ENCODE measurements at places on chromosomes 2 and 18.

- no peak for DNase-seq
Observed at GRCh38 chr2:129723277-129724020, 256.0 kb upstream of the RAB6C start.

DNA sequence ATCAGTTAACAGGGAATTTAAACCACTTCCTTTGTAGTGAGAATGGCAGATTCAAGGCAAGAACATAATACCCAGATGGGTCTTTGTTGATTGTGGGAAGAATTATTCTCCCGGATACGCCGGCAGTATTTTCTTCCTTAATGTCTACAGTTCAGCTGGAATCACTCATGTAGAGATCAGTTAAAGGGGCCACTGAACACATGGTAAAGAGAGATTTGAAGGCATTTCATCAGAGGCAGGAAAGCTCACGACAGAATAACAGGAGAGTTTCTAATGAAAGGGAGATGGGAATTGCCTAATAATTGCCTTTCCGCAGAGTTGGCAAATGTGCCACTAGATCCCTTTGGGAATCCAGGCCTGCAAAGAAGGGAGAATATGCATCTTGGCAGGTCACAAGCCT, 327.7 kb upstream of the ZNF804A start:
- no peak for DNase-seq

DNA sequence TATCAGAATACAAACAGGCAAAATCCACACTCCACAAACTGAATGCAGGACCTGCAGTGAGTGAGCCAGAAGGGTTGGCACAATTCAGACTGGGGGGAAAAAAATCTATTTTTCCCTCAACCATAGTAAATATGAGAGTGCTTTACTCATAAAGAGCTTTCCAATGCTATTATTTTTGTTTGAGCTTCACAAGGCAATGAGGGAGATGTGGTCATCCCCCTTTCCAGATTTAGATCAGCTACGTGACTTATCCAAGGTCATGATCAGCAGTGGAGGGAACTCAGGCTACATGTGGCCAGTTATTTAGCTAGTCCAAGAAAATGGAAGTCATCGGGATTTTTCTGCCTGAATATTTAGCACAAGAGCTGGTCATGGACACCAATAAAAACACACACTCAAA, 120.4 kb upstream of the KLF7 start:
- no peak for DNase-seq

DNA sequence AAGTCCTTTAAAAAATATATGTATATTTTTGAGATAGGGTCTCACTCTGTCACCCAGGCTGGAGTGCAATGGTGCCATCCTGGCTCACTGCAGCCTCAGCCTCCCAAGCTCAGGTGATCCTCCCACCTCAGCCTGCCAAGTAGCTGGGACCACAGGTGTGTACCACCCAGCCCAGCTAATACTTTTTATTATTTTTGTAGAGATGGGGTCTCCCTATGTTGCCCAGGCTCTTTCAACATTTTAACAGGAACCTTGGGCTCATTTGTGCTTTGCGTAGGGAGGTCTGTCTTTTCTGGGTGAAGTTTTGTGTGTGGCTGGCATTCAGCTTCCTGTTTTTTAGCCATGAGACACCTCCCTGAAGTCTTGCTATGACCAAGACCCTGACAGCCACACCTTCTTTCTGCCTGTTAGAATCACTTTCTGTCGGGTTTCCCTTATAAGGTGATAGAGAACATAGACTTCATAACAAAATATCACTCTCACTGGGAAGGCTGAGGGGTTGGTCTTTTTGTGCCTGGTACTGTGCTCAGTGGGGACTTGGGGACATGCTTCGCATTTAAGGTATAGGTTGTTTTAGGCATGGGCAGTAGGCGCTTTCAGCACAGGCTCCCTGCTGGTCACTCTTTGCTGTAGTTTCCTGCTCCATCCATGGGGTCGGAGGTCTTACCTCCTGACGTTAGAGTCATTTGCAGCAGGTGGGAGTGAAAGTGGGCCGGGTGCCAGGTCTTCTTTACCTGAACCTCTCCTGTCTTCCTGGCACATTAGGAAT, 3.4 kb downstream of the RAB31 start:
- no peak for DNase-seq
